Activated T-cell treated with anti-CD3 and anti-CD28 coated beads, Interleukin-2, amount 50 U/mL, for 4 hours (primary cell): ENCODE measurements at places on chromosomes 1 and 21. TPM values are rescaled to one million over a fixed set of nuclear protein-coding genes. Genes with fewer than 3 reads are reported as not detected.

DNA sequence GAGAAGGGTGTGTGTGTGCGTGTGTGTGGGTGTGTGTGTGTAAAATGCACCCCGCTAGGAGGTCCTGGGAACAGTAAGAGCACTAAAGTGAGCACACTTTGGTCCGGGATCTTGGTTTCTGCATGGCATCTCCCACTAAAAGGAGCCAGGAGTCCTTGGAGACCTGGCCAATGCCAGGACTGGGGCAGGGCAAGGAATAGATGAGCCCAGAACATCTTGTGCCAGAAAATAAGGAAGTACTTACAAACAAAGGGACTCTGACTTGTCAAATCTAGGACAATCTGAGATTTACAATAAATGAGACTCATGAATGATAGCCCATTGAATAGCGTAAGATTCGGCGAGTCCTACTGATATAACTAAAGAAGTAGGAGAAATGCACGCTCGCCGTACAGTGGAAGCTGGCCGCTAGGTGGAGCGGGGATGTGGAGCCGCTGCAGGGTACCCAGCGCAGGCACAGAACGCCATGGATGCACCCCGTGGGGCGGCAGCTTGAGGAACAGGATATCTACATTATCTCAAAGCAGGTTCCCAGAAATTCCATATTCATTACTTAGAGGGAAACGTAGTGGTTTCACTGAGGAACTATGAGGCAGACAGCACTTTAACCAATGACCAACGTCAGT, 7.1 kb downstream of the SLC37A1 start:
- DNase-seq: no peak

DNA sequence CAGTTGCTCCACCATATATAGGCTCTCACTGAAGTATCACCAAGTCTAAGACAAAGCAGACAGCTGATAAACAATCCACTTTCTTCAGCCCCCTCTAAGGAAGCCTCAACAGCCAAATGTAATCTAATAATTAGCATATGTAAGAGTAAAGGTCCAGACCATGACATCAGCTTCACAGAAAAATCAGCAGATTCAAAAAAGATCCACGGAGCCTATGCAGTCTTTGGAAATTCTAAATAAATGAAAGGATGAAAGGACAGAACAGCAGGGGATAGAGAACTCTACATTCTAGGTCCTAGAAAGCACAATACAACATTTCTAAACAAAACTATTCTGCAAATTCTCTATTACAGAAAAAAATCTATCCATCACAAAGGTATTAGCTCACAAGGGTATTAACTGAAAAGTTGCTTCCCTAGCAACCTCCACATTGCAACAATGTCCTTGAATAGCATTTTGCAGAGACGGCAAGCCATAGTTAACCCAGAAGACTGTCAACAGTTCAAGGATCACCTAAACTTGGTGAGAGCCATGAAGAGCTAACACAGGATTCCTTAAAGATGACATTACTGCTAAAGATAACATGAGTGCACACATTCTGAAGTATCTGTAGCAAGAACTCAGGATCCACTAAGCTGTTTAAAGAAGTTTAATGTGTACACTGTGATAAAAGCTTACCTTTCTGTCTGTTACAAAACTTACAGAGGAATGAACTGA, 74.3 kb downstream of the SIPA1L2 start:
- no peak for DNase-seq

DNA sequence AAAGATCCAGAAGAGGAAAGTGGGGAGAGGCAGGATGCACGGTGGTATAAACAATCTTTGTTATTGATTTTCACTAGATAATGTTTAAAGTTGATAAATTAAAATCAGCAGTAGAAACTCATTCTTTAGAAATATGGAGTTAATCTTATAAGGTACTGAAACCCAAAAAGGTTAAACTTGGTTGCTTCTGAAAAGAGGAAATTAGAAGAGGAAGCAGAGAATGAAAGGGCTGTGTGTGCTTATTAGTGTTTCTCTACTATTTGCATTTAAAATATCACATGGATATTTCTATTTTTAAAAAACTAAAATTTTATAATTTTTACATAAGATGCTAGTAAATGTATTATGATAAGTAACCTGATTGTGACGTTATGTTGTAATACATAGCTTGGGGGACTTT, 24.4 kb downstream of the C1orf141 start:
- DNase-seq: no peak

DNA sequence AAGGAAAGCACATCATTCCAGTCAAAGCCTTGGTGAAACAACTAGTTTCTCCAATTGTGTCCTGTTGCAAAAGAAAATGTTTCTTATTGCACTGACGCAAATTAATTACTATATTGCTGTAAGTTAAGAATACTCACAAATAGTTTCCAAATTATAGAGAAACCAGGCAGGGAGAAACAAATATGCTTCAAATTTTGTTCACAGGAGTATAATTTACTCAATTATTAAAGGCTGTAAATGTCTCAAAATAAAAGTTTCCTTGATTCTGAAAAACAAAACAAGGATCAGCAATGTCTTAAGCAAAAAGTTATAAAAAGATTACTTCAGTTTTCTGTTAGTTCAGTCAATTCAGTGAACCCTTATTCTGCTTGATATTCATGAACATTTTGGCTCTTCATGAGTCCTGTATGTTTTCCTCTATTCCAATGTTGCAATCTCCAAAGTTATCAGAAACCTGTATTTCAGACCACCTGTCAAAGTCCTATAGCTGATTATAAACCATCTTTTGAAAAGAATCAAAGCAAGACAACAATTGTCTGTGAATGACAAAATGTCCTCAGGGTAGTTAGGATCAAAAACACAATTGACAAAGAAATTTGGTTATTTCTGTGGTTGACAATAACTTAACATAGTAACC, 11.7 kb upstream of the SYPL2 start:
- DNase-seq: no peak

DNA sequence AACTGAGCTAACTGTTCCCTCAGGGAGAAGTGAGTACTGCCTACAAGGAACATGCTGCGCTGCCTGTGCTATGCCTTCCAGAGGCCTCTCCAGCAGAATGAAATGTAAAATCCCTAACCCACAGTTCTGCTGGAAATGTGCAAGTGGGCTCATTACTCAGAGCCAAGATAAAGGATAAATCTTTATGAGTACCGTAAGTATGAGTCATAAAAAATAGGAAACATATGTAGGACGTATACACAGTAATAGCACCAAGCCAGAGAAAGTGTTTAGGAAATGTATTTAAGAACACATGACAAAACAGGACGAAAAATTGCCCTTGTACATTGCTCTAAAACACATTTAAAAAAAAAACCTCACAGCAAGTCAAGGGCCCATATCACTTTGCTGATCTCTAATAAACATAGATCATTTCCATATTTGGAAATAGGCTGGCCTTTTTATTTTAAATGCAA, 104.6 kb downstream of the TGFBR3 start:
- DNase-seq: no peak

- no peak for DNase-seq
These were observed 7.2 kb downstream of the ADPRS start for GRCh38 chr1:36095760-36096405.

Gene IGSF21
- total RNA-seq: not detected

DNA sequence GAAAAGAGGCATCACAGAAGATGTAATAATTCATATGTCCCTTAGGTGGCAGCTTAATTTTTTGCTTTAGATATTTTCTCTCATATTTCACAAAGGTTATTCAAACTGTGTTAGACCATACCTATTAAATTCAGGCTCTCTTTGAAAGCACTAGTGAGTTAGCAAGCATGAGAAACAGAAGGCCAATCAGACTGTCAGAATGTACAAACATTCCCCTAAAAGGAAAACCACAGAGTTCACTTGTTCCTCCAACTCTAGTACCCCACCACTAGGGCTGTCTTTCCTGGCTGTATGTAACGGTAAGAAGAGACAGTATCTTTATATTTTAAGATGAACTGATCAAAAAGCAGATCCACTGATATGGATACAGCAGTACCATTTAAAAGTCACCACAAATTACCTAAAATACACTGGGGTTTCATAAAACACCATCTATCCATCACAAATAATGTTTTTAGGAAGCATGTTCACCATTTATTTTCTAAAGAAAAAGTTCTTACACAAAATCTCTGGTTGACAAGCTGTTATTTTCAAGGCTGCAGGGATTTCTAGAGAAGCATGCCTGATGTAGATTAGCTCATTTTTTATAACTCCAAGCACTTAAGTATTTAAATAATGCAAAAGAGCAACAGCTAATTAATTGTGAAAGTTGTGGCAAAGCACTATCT, 1.8 kb downstream of the ARPC5 start:
- no peak for DNase-seq

GRCh38 chr1:176694713-176695112, 231.7 kb downstream of the PAPPA2 start:
- no peak for DNase-seq

Gene KRTAP24-1
- not detected for total RNA-seq

Gene CFHR4
- not detected for total RNA-seq

GRCh38 chr1:221264848-221265247, 385.6 kb downstream of the HLX start:
- DNase-seq: no peak

Gene RGS7
- total RNA-seq: not detected

Gene AMPD2
- 151 TPM for total RNA-seq

DNA sequence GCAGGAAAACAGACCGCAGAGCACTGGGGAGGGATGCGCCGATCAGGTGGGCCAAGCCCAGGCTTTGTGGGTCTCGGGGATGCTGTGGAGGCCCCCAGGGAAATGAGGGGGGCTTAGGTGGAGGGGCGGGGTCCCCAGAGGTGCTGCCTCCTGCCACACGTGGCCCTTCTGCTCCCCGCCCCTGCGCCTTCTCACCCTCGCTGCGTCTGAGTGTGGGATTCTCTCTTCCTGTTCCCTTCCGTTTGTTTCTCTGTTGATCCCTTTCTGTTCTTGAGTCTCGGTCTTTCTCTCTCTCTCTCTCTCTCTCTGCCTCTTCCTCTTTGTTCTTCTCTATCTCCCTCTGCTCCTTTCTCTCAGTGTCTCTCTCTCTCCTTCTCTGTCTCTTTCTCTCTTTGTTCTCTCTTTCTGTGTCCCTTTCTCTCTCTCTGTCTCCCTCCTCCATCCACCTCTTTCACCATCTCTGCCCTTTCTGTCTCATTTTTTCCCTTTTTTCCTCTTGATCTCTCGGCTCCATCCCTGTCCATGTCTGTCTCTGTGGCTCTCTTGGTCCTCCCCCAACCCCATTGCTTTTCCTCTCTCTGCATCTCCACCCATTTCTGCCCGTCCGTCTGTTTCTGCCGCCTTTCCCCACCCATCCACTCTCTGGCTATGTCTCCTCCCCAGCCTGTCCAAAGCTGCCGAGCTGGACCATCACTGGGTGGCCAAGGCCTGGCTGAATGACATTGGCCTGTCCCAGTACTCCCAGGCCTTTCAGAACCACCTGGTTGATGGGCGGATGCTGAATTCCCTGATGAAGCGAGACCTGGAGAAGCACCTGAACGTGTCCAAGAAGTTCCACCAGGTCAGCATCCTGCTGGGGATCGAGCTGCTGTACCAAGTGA, 52.4 kb upstream of the TMEM51 start:
- DNase-seq: no peak

DNA sequence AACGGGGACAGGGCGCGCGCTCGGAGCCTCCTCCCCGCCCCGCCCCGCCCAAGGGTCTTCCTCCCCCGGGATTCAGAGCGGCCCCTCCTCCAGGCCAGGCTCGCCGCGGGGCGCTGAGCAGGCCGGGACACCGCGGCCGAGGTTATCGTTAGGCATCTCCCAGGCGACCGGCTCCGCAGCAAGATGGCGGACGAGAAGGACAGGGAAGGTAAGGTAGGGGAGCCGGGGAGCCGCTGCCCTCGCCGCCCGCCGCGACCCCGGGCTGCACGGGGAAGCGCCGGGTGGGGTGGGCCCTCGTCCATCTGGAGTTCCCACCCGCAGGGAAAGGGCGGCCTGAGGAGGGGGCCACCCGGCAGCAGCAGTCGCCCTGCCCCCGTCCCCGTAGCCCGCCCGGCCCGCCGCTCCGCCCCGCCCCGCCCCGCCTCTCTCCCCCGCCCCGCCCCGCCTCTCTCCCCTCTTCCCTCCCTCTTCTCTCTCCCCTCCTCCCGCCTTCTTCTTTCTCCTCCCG, 105.9 kb upstream of the HNRNPU start:
- peak; percentile 55 for DNase-seq

- no peak for DNase-seq
These were observed 138.6 kb upstream of the NGF start for GRCh38 chr1:115476616-115477015.

DNA sequence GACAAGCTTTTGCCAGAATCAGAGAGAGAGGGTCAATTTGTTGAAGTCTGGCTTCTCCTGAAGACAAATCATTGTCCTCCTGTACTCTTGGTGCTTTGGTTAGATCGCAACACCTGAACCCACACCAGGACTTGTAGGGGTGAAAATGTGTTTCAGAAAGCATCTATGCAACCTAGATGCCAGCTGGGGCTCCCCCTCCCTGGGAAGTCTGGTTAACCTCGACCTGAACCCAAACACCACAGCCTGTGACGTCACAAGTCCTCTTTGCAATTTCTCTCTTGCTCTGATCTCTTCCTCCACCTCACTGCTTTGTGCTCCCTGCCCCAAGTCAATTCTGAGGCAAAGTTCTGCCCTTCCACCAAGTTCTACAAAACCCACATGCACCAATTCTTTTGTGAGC, 42.8 kb upstream of the USP24 start:
- DNase-seq: peak; percentile 55

Gene S100A2
- total RNA-seq: 0.40 TPM

- no peak for DNase-seq
These were observed 20.7 kb upstream of the HAO2 start for GRCh38 chr1:119347858-119348257.

Gene ZNF695
- 0.48 TPM for total RNA-seq

DNA sequence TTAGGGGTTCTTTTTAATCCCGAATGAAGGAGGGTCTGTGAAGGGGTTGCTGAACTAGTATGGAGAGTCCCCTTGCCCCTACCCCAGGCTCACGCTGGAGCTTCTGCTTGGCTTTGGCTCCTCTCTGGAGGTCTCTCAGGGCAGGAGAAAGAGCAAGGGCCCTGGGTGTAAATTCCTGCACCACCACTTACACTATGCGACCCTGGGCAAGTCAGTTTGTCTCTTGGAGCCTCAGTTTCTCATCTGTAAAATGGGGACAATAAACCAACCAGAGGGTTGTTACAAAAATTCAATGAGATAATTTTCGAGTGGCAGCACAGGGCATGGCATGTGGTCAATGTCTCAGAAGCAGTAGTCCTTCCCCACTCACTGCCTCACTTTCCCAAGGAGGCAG, 11.4 kb downstream of the FOXO6 start:
- no peak for DNase-seq

DNA sequence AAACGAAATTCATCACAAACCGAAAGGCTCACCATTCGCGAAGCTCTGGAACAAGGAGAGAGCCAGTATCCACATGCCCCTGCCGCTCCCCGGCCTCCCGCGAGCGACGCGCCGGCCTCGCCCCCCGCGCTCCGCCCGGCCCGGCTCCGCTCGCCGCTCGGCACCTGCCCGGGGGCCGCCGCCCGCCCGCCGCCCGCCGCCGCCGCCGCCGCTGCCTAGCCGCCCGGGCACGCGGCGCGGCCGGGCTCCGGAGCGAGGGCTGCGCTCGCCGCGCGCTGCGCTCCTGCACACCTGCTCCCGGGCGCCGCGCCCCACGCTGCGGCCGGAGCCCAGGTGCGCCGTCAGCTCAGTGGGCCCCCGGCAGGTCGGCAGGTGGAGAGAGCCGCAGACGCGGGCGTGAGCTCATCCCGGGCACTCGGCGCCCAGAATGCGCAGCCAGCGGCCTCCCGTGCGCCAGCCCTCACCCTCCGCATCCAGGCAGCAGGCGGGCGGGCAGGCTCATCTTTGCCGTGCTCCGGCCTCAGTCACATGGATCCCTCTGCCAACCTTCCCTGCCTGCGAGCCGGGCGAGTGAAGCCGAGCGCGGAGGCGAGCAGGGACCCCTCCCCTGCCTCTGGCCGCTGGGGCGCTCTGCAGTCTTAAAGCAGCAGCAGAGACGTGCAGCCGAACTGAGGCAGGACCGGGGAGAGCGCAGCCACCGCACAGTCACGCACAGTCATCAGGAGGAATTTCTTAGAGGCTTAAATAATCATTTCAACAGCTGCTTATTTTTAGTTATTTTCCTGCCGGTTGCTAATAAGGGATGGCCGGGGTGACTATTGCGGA, at the start of gene DSCAM:
Gene DSCAM (minus strand): TSS at position 572 of the 825 bp plus-strand sequence. CDS start 497 bp downstream, at position 75.
- DNase-seq: no peak
